ENCODE measurements at places on chromosomes 7 and 10.

DNA sequence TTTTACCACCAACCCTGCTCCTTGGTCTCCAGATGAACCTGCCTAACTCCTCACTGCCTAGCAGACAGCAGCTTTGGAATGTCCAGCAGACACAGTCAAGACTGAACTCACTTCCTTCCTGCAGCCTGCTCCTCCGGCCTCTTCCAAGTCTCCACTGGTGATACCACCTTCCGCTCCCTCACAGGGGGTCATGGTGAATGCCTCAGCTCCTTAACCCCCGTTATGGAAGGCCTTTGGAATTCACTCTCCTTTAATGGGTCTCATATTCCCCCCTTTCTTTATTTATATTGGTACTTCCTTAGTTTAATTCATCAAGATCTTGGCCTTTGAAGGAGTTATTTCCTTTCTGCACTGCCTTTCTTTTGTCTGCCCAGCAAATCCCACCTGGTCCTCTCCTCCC lies 44.9 kb upstream of the ZNF32 start:
- DNase-seq, result no peak

DNA sequence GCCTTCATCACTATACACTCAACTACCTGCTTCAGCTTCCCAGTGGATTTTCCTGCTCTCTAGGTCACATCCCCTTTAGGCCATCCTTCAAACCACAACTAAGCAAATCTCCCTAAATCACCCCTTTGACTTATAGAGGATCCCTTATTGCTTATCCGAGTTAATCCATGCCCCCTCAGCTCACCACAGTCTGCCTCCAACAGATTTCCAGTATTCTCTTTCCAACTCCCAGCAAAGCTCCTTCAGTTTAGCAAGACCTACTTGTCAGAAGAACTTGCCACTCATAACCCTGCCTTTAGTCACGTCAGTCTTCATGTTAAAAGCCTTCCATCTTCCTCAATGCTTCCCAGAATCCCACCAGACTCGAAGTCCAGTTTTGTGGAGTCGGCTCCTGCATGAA lies 38.6 kb downstream of the RAPGEF5 start:
- DNase-seq, result no peak

DNA sequence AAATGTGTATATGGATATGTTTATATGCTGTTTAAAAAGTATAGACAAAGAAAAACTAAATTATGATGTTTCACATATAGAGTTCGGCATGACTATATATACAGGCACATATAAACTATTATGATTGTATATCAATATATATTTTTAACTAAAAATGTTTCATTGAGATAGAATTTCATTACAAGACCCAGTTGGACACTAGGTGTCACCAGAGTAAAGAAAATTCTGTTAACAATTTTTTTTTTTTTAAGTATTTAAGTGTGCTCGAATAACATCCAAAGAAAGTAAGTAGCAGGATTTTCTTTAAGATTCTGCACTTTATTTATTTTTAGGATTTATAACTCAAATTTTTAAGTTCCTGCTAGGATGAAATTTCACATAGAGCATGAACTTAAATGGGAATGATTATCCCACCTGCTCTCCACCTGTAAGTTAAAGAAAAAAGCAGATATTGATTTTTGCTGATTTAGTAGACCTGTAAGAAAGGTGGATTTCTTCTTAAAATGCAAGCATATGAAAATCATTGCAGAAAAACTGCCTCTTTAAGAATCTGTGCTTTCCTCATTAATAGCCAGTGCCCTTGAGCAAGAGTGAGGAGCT lies 961.5 kb downstream of the PCDH15 start:
- DNase-seq, result peak; percentile 2

GRCh38 chr10:132043861-132044695 lies 21.7 kb upstream of the JAKMIP3 start:
- no peak for DNase-seq

DNA sequence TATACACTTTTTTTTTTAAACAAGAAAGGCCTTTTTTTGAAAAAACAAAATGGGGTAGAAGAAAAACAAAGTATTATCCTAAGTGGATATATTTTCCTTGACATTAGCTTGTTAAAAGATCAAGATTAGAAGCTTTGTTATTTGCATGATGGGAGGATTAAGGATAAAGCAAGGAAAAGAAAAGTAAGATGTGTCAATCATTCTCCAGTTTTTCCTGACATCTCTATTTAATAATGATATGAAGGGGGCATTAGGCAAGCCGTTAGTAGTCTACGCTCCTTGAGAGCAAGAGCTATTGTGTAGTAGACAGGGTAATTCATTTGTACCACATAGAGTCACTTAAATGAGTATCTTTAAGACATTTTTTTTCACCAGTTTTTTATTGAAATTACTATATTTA lies 137.6 kb downstream of the RNF133 start:
- DNase-seq, result no peak

- no peak for DNase-seq
Observed at GRCh38 chr7:83701736-83702135, 52.8 kb upstream of the SEMA3E start.

DNA sequence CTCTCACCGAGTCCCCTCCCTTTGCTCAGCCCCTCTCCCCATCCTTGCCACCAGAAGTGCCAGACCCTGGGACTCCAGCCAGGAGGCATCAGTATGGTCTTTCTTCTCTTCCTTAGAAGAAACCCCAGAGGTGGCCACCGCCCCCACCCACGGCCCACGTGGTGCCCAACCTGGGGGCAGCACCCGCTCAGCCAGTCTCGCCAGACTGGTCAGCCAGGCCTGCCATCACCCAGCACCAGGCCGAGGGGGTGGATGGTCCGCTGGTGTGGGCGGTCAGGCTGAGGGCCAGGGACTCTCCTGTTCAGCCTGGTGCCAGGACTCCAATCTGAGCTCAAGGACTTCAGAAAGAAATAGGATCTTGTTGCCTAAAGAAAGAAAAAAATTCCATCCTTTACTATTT lies 5.8 kb upstream of the CLDN4 start:
- DNase-seq, result no peak

- DNase-seq, result no peak
Observed at GRCh38 chr10:121113385-121113696, 262.2 kb downstream of the WDR11 start.

GRCh38 chr7:137946011-137946410 lies 55.9 kb downstream of the CREB3L2 start:
- no peak for DNase-seq

DNA sequence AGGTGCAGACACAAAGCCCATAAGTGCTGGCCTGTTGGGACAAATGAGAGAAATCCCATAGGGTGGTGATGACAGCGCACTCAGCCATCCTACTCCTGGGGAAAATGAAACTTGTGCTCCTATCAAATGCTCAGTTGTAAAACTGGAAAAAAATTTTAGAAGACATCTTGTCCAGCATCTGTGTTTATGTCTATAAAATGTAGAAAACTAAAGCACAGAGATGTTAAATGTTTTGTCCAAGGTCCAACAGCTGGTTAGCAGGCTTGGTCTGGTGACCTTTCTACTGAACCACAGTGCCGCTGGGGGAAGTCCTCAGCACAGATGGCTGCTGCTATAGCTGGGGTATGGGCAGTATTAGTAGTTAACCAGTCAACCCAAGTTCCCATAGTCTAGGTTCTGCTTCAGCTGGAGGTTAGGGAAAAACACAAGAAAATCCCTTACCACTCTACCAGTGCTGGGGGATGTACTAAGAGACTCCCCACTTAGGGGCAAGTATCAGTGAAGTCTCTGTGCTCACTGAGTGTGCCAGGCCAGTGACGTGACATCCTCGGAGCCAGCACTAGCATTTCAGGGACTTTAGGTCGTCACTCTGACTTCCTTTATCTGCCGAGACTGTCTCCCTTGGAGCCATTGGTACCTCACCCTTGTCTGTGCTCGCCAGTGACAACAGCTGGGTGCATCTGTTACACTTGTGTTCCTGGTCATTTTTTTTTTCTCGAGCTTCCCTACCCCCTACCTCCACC lies 1.9 kb downstream of the TSPAN33 start:
- no peak for DNase-seq

DNA sequence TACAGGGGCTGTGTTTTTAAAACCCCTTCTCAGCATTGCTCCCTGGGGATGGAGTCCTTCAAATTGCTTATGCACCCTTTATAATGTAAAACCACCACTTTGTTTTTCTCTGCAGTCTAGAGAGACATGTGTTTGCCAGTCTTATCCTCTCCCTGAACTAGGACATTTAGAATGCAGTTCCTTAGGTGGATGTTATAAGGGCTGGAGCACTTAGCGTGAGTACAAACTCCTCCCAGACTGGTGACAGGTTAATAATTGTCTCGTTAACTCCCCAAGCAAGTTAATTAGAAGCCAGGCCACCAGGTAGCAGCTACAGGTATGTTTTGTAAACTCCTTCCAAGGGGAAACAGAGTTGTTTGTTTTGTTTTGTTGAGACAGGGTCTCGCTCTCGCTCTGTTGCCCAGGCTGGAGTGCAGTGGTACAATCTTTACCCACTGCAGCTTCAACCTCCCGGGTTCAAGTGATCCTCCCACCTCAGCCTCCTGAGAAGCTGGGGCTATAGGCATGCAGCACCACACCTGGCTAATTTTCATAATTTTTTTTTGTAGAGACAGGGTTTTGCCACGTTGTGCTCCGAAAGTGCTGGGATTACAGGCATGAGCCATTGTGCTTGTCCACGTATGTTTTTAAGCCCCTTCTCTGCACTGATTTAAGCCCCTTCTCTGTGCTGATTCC lies 100.2 kb downstream of the FAM107B start:
- no peak for DNase-seq

DNA sequence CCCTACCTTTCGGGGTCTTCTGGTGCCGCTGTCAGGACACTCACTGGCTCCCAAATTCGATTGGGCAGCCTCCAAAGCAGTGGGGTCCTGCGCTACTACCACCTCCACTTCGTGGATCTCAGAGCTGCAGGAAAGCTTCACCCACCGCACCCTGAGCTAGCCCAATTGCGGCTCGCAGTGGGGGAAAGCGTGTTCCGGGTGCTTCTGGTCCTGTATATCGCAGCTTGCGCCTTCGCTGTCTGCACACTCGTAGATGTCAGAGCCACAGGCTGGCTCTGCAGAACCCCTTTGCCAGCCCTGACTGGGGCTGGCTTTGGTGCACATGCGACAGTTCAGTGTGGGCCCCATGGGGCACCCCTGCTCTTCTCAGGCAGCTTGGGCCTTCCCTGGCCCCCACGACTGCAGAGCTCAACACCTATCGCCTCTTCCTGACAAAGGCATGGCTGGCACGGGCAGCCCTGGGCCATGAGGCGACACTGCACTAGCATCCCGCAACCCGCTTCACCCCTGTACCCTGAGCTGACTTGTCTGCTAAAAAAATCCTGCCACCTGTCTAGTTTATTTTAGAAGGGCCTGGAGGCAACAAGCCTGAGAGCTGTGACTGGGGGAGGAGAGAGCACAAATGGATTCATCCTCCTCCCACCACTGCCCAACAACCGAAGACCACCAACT lies 78.7 kb upstream of the ABI1 start:
- DNase-seq, result no peak

GRCh38 chr10:75654171-75654771 lies 222.8 kb downstream of the LRMDA start:
- no peak for DNase-seq

- no peak for DNase-seq
Observed at GRCh38 chr10:73889014-73889413, 14.7 kb upstream of the CAMK2G start.

- no peak for DNase-seq
Observed at GRCh38 chr7:3683546-3684539, 382.8 kb downstream of the SDK1 start.

DNA sequence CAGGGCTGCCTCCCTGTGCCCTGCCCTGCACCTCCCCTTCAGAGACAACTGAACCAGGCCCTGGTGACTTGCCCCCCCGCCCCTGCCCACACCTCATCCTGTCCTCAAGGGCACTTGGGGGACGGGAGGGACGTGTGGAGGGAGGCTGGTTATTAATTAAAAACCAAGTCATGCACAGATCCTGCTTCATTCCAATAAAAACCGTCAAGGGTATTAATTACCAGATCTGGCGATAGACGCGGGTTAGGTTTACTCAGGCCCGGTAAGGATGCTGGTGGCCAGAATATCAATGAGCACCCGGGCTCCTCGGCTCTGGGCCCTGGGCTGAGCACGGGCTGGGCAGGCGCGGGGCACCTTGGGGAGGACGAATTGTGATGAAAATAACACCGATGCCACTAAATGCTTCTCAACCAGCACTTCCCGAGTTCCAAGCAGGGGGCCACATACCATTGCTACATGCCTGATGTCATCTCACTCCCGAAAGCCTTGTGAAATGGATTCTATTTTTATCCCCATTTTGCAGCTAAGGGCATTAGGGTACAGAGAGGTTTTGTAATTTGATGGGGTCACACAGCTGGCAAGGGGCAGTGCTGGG lies 24.5 kb upstream of the GTF2IRD1 start:
- no peak for DNase-seq

- no peak for DNase-seq
Observed at GRCh38 chr7:43594020-43594419, 11.1 kb downstream of the STK17A start.

DNA sequence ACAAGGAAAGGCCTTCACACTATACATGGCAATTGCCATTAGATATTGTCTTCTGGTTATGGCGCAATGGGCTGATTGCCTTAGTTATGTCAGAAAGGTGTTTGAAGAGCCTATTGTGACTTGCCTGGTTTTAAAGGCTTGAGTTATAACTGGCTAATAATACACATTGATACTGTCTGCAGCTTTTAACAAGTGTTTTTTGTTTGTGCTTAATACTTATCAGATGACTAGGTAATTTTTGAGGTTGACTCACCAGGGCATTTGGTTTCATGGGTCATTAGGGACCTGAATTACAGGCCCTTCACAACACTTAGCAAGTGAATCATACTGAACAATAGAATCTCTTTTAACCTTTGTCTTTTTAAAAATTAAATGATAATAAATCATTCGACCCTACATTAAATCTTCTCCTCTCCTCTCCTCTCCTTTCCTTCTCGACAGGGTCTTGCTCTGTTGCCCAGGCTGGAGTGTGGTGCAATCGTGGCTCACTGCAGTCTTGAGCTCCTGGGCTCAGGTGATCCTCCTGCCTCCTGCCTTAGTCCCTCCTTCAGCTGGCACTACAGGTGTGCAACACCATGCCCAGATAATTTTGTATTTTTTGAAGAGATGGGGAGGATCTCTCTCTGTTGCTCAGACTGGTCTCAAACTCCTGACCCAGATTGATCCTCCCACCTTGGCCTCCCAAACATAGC lies 196.3 kb downstream of the JCAD start:
- no peak for DNase-seq

DNA sequence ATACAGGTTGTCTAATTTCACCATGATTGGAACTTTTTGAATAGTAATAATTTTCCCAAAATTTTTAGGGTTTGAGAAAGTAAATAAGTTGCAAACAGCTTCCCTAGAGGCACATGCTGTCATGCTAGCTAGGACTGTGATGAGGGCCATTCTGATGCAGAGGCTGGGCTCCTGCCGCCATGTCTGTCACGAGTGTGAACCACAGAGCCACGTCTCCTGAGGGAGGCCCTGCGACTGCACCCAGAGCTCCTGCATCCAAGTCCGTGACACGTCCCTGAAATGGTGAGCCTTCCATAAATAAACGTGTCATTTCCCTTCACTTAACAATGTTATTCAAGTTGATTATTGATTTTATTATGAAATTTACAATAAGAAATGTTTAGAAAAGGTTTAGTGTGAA lies 40.0 kb downstream of the C10orf120 start:
- no peak for DNase-seq

DNA sequence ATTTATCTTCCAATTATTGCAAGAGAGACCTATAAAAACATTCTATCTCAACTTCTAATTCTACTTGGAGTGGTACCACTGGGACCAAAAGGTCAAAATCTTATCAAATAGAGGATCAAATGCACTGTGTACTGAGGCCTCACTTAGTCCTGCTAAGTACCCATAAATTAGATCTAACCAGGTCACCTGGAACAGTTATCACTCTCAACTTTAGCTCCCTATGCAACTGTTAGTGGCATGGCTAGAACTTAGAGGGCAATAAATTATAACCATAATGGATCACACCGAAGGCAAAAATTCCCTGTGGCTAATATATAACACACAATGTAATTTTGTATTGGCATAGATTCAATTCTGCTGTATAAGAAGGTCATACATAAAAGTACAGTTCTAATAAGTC lies 428.9 kb downstream of the PCDH15 start:
- DNase-seq, result no peak

All from T-helper 2 cell (primary cell).